Germinal center (tissue), 1 donor: ENCODE measurements at places on chromosomes 3 and 15.

DNA sequence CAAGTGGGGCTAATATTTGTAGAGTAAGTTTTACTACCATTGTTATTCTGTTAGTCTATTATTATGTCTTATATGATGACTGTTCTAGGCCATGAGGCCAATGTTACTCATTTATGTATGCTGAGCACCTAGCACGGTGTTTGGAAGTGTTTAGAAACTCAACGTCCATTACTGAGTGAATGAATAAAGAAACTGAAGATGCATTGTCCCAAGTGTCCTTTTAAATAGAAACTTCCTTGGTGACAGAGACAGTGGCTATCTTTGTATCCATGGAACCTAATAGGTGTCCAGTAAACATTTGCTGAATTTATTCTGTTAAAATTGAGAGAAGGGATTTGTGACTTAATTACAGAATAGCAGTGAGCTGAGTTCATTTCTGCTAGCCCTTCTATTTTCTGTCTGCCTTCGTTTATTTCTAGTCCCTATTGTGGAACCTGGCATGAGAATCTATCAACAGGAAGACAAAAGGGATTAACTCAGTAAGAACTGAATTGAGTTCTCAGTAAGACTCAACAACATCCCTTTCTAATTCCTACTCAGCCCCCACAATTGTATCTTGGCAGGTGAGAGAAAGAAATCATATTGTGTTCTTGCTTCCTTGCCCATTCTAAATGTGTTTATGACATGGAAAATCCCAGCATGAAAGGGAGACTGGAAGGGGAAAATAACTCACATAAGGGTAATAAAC is 246.6 kb upstream of the LRRC3B start:
- DNase-seq, result no peak

GRCh38 chr15:67043939-67044771 is 21.2 kb upstream of the SMAD3 start:
- no peak for DNase-seq

DNA sequence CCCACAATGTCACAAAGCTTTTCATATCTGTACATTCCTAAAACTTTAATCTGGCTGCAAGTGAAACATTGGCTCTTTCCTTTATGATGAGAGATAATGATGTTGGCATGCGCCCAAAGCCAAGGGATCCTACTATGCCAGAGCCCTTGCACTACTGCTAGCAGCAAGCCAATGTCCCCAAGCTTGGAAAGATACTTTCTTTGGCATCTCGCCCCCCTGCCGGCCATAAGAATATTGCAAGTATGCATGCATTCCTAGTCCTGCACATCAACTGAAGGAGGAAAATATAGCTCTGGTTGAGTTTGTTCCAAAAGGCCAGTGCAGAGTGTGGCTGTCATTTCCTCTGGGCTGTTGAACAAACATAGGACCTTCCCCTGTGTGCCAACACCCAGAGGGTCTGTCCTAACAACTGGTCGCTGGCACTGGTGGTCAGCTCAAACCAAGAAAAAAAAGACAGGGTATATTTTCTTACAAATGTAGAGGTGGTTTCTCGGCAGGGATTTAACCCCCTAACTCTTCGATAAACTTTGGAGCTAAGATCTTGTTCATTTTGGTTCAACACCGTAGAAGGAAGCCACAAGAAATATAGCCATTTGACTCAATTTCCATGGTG is 120.9 kb upstream of the ZBED2 start:
- peak; percentile 7 for DNase-seq

DNA sequence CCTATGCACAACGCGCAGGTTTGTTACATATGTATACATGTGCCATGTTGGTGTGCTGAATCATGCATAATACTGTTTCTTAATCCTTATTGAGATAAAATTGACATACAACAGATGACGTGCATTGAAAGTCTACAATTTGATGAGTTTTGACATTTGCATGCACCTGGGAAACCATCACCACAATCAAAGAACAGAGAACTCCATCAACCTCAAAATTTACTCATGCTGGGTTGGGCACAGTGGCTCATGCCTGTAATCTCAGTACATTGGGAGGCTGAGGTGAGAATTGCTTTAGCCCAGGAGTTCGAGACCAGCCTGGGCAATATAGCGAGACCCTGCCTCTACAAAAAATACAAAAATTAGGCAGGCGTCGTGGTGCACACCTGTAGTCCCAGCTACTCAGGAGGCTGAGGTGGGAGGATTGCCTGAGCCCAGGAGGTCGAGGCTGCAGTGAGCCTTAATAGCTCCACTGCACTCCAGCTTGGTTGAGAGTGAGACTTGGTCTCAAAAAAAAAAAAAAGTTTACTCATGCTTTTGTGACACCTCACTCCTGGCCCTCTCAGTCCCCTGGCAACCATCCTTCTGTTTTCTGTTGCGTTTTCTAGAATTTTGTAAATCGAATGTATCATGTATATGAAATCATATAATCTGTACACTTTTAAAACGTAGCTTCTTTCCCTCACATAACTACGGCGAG is 56.6 kb downstream of the BHLHE40 start:
- no peak for DNase-seq

DNA sequence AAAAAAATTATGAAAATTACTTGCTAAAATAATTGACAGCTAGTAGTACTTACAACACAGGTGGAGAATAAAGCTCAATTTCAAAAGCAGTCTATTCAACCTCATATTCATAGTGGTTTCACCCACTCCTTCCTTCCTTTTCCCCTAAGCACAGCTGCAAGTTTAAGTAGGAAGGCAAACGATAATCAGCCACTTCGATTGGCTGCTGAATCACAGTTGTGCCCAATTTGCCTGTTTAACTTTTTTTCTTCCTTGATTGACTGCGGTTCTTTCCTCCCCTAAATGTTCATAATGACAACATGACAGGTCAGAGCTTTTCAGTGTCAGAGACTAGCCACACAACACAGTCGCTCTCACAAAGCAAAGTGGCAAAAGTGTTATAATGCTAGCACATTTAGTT is 468.0 kb upstream of the GBE1 start:
- DNase-seq, result no peak

DNA sequence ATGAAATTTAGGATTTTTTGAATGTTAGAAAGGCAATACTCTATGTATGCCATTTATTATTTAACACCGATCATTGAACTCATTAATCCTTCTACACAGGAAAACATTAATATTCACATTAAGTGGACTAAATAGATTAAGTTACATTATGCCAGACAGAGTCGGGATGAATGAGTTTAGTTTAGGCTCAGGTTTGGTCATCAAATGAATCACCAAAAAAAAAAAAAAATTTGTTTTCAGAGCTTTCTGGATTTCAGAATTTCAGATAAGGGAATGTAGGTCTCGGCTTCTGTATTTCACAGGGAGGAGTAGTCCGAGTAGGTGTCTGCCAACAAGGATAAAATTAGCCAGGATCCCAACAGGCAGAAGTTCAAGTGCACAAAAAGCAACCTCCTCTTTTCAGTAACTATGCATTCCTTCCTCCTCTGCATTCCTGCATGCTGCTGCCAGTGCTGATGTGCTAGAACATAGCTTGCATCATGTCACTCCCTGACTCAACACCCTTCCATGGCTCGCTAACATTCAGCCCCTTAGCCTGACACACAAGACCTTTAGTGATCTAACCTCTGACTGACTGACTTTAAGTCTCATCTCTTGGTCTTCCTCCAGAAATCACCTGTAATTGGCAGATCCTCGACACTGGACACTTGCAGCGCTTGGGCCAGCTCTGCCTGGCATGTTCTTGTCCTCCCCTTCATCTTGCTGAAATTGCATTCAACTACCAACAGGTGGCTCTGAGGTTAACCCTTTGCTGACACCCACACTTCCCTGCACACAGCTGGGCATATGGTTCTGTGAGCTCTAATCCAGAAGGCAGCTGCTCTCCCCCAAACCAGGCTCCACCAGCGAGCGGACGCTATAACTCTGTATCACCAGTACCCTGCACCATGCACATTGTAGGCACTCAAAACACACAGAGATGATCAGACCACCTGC is 145.4 kb upstream of the PROK2 start:
- peak; percentile 52 for DNase-seq

DNA sequence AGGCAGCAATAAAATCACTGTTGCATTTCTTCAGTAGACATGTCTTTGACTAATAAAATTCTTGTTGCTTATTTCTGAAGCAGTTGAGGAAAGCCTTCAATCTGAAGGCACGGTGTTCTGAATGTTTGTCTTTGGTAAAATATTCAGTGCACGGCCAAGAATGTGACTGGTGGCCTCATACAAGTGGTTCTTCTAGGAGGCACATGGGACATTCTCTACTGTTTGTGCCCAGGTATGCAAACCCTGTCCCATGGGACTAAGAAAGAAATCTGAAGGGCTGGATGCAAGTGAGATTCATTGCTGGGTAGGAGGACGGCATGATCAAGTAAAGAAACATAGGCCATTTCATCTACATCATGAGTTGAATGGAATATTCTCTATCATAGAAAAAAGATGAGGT is 250.6 kb upstream of the NR2F2 start:
- no peak for DNase-seq

- no peak for DNase-seq
Measured at GRCh38 chr3:117874028-117874690, 1160.5 kb downstream of the IGSF11 start.

GRCh38 chr15:28944696-28945300 is 59.0 kb downstream of the APBA2 start:
- DNase-seq, result no peak

GRCh38 chr3:119508172-119508845 is 10.0 kb downstream of the TIMMDC1 start:
- DNase-seq, result no peak

DNA sequence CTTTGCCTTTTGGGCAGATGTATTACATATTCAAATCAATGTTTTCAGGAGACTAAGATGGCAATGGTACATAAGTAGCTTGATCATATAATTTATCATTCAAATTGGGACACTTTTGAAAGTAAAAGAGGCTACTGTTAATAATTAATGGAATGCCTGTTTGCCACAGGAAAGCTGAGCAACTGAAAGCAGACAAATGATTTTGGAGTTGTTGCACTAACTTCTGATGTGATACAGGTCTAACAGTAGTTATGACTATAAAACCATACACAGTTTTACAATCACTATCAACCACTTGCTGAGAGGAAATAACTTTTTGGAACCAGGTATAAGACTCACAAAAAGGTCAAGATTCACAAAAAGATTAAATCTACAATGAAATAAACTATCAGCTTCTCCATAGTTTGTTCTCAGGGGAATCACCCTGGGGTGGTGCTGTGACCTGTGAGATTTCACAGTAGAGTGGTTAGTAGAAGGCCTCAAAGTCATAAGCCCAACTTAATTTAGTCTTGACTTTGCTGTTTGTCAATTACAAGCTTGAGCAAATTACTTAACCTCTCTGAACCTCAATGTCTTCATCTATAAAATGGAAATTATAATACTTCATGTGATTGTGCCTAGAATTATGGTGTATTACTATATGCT is 42.7 kb downstream of the HHLA2 start:
- no peak for DNase-seq

- no peak for DNase-seq
Measured at GRCh38 chr3:25967385-25967784, 177.5 kb downstream of the OXSM start.

DNA sequence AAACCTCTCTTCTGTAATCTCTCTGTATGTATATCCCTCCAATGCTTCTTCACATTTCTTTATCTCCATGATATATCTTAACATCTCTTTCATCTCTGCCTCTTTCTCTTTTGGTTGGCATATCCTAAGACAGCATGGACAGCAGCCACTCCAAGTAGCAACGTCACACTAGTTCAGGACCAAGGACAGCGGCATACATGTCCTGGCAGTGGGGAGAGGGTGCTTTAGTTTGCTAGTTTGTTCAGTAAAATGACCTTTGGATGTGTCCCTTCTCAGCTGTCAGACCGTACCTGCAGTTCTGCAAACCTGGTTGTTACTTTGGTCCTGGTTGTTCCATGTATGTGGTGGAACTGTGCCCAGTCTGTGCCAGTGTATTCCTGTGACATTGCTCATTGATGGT is 225.6 kb upstream of the ROPN1 start:
- no peak for DNase-seq

DNA sequence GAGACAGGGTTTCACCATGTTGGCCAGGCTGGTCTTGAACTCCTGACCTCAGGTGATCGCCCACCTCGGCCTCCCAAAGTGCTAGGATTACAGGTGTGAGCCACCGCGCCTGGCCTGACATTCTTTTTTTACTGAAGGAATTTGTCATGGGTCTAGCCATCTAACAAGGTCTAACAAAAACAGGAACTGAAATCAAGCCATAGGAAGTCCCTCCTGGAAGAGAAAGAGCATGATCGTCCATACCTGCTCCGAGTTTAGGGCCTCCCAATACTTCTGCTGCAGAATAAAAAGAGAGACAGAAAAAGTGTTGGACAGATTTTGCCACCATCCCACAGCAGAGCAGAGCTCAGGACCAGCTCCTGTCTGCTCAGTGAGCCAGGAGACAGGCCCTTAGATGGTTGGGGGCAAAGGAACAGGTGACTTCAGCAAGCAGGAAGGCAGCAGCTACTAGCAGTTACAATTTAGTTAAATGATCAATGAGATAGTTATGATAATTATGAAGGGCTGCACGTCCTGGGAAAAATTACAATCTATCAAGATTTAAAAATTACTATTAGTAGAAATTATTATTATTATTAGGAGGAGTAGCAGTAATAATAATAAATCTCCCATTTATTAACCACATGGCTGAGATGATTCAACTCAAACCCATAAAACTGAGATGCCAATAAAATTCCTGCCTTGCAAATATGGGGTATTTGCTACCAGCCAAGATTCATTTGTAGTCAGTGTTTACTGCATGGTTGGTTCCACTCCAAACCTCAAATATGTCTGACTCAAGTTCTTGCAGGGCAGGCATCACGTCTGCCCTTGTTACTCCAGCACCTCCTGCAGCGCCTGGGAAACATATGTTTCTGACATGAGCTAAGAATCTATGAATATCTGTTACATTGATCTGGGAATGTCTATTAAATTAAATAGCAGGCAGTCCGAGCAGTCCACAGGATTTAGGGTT is 40.1 kb downstream of the TMEM44 start:
- peak; percentile 38 for DNase-seq

- no peak for DNase-seq
Measured at GRCh38 chr3:186226482-186226881, 117.6 kb upstream of the ETV5 start.

- DNase-seq, result no peak
Measured at GRCh38 chr3:186483611-186484340, 60.4 kb downstream of the CRYGS start.

GRCh38 chr3:125072749-125073389 is 17.1 kb upstream of the HEG1 start:
- no peak for DNase-seq

- no peak for DNase-seq
Measured at GRCh38 chr15:85625856-85626255, 168.9 kb downstream of the KLHL25 start.

GRCh38 chr3:26118165-26118564 is 328.3 kb downstream of the OXSM start:
- no peak for DNase-seq

DNA sequence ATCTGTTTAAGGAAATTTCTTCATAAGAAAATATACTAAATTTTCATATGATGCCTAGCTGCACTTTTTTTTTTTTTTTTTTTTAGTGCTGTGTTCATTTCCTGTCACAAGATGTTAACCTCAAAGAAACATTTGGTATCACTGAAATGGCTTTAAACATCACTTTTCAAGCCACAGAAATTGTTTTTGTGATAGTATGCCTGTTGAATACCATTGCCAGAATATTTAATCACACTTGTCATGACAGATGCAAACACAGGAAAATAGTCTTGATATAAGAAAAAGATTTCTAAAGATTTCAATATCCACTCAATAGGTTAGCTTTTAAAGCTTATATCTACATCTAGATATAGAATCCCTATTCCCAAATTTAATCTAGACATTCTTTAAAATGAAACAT is 608.5 kb upstream of the AGTR1 start:
- DNase-seq, result no peak
